ENCODE measurements at places on chromosomes 2 and 18.

DNA sequence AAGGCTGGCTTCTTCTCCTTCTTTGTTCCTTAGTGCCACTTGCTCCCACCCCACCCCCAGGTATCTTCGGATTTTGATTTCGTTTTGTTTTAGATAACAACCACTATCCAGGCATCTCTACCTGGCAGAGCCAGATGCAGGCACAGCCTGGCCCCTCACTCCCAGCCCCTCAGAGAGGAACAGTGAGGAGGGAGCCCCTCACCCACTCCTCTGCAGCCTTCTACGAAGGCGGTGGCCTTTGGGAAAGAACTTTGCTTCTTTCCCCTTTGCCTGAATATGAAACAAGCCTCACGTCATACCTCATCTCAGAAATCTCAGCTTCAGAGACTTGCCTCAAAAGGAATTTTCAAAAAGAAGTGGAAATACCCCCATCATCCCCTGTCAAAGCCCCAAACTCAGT is 6.3 kb upstream of the CYP26B1 start:
- no peak for DNase-seq

- DNase-seq = peak; percentile 52
Measured at GRCh38 chr2:12363569-12363968, 353.2 kb upstream of the TRIB2 start.

DNA sequence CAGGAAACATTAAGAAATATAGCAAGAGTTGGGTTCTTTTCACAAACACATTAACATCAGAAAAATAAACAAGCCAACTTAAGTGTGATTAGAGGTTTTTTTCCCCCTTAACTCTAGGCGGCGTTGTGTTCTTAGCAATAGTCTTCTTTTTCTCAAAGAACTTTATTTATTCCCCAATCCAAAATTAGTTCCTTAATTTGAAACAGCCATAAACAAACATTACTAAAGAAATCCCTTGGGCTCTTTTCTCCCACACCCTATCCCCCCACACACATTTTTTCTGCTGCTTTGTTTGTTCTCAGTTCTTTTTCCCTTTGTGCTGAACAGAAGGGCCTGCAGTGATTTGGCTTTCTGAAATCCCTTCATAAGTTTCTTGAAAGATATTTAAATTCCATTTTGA is 13.2 kb upstream of the MYO1B start:
- DNase-seq = peak; percentile 70

GRCh38 chr2:41847744-41848441 is 199.9 kb upstream of the PKDCC start:
- peak; percentile 64 for DNase-seq

DNA sequence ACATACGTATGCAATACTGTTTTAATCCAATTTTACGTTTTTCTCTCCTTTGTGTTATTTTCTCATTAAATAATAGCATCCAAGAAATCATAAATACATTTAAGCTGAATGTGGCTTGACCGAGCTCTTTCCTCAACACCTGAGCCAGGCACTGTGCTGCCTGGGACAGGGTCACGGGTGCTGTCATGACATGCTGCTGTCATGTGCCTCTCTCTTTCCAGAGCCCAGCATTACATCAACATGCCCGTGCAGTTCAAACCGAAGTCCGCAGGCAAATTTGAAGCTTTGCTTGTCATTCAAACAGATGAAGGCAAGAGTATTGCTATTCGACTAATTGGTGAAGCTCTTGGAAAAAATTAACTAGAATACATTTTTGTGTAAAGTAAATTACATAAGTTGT is 94.1 kb upstream of the LDLRAD4 start:
- DNase-seq = no peak

- DNase-seq = no peak
Measured at GRCh38 chr18:74692367-74693013, 94.8 kb downstream of the ZNF407 start.

- DNase-seq = no peak
Measured at GRCh38 chr2:64658269-64658668, 4.6 kb upstream of the SERTAD2 start.

- DNase-seq = peak; percentile 70
Measured at GRCh38 chr2:188701836-188702235, 272.3 kb upstream of the COL3A1 start.

GRCh38 chr2:104658904-104659591 is 194.9 kb upstream of the POU3F3 start:
- DNase-seq = no peak

DNA sequence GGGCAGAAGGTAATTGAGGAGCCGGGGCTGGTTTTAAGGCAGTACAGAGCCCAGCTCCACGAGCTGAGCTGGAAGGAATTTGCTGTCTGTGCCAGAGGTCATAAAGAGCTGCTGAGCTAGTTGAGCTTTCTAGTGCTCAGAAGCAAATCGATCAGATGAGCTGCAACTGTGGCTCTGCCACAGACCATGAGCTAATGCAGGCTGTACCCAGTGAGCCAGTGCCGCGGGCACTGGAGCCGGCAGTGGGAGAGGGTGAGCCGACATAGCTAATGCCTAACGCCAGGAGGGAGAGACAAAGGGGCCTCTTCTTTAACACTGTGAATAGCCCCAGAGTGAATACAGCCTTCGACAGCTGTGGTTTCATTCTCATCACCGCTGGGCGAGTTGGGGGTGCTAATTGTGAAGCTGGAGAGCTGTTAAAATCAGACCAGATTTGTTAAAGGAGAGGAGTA is 410.1 kb upstream of the TCF4 start:
- DNase-seq = peak; percentile 17

- DNase-seq = peak; percentile 2
Measured at GRCh38 chr2:94982675-94983074, 42.8 kb upstream of the MAL start.

DNA sequence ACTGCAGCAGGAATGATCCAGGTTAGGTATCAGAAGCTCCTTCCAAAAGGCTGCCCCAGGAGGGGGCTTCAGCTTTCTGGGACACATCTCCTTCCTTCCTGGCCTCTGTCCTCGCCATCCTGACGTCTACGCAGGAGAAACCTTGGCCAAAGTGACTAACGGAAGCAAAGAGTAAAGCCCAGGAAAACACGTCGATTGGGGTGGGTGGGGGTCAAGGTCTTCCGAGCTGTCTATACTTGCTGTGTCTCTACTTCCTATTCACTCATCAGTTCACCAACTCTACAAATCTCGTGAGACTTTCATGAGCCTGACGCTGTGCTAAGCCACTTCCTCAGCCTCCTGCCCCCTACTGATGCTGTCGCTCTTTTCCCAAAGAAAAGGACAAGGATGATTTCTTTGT is 212.6 kb downstream of the TNS1 start:
- no peak for DNase-seq

GRCh38 chr2:193461431-193461934 is 1266.8 kb upstream of the TMEFF2 start:
- DNase-seq = no peak

DNA sequence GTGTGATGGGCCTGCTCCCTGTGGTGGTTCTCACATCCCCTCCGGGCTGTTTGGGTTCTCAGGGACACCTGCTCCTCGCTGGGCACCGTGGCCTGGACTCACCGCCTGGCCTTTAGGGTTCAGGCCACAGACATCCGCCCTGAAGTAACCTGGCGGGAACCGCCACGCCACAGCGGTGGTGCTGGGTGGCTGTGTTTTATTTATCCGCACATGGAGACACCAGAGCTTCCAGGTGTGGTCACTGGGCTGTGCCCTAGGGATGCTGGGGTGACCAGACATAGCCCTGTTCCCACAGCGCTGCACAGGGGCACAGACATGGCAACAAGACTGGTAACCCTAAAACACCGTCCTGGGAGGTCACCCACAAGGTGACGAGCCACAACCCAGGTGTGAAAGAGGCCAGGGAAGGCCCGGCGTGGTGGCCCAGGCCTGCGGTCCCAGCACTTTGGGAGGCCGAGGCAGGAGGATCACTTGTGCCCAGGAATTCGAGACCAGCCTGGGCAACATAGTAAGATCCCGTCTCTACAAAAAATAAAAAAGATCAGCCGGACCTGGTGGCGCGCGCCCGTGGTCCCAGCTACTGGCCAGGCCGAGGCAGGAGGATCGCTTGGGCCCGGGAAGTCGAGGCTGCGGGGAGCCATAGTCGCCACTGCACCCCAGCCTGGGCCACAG is 649 bp upstream of the HSBP1L1 start:
- DNase-seq = no peak

DNA sequence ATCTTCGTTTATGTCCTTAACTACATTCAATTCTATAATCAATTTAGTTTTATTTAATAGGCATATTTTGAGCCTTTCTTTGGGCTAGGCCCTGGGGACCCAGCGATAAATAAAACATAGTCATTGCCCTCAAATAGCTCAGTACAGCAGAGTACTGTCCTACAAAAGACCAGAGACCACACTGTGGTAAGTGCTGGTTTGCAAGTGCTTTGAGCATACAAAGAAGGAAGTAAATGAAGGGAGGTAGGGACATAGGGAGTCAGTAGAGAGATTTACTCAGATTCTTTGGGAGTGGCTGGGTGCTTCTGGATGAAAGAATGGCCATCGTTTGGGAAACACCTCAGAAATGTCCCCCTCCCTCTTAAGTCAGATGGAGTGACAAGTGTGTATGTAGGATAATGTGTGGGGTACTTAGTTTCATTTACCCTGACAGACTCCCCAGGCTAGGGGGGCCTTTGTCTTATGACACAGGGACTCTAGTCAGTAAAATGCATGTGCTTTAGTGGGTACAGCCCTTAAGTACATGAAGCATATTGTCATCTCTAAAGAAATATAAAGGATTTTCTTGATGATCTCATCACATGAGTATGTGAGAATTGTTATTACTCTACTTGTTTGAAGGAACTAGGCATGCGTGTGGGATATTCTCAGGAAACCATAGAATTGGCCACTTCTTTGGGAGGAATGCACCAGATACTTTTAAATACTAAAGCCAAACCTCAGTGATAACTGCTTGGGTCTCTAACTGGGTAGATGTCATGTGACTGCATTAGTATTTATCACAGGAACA is 35.1 kb downstream of the MAPRE2 start:
- peak; percentile 89 for DNase-seq

- no peak for DNase-seq
Measured at GRCh38 chr2:106719222-106719621, 166.7 kb downstream of the ST6GAL2 start.

- DNase-seq = no peak
Measured at GRCh38 chr2:152024477-152024876, 74.4 kb downstream of the CACNB4 start.

DNA sequence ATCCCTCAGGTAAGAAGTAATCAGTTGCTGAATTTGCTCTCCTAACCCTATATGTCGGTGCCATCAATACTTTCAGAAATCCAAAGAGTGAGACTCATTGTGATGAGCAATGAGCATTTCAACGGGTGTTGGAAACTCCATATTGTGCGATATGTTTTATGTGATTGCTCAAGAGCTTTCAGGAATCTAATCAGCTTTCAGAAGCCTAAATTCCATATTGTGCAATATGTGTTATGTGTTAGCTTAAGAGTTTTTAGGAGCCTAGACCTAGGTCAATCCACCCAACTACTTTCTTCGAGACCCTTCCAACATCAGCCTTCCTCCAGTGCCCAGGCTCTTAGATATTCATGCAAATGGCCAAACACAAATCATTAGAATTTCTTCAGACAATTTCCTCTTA is 277.3 kb downstream of the DSC3 start:
- DNase-seq = no peak

GRCh38 chr18:10012526-10012925 is 98.7 kb downstream of the VAPA start:
- DNase-seq = no peak

- DNase-seq = no peak
Measured at GRCh38 chr2:154306266-154306970, 392.1 kb upstream of the KCNJ3 start.

DNA sequence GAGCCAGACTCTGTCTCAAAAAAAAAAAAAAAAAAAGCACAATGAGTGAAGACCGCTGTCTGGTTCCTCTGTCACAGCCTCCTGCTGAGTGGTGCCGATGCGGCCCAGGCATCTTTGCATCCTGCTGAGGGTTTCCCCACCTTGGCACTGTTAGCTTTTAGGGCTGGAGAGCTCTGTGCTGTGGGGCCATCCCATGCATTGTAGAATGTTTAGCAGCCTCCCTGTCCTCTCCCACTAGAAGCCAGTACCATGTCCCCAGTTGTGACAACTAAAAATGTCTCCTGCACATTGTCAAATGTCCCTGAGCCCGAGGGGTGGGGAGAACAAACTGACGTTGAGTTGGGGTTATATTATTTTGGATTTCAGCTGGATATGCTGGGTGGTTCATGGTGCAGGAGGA is 7.9 kb upstream of the COLEC11 start:
- DNase-seq = no peak

- DNase-seq = peak; percentile 84
Measured at GRCh38 chr2:216372761-216373291, 543 bp upstream of the MARCHF4 start.

- no peak for DNase-seq
Measured at GRCh38 chr2:72013726-72014125, 133.9 kb downstream of the CYP26B1 start.

- no peak for DNase-seq
Measured at GRCh38 chr18:76448256-76449110, 46.6 kb downstream of the ZNF516 start.

DNA sequence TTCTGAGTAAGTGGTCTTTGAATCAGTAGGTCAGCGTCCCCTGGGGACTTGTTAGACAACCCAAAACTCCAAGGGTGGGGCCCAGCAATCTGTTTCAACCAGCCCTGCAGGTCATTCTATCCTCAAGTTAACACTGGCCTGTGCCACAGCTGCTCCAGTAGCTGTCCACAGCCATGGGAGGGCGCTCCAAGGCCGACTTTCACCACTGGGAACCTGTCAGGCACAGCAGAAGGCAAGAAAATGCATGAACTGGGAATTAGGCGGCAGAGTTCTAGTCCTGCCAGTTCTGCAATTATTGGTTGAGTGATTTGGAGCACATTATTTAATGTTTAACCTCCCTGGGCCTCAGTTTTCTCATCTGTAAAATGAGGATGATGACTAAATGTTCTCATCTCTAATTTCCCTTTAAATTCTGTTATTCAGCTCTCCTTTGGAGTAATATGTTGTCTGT is 17.4 kb upstream of the MRPL33 start:
- peak; percentile 86 for DNase-seq

DNA sequence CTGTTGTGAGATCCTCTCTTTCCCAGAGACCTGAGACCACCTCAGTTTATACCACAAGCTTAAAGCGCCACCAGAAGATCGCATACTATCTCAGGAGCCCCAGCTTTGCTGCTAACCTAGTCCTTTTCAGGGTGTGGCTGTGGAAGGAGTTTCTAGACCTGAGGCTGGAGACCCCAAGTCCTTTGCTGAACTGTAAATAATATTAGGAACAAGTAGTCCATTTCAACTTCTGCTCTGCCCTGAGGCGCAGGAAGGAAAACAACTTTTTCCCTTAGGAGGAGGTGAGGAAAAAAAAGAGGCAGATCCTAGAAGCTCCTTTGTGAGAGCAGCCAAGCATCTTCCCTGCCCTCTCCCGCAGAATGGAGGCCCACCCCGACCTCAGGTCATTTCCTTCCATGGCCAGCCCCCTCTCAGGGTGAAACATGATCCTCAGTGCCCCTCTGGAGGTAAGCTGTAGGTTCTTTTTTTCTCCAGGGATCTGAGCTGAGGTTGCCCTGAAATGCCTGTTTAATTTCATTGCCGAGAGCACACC is 122.8 kb upstream of the LGALSL start:
- DNase-seq = no peak

- DNase-seq = no peak
Measured at GRCh38 chr2:169664600-169664977, 29.6 kb downstream of the CFAP210 start.

- no peak for DNase-seq
Measured at GRCh38 chr2:61405813-61406212, 65.1 kb downstream of the USP34 start.

GRCh38 chr2:176395273-176395854 is 126.1 kb downstream of the MTX2 start:
- DNase-seq = no peak

GRCh38 chr2:16622399-16622968 is 43.1 kb downstream of the CYRIA start:
- peak; percentile 21 for DNase-seq
